ENCODE measurements at places on chromosomes 6 and 20.

- DNase-seq = no peak
These were observed 13.8 kb downstream of the TBPL1 start for GRCh38 chr6:133966654-133967329.

GRCh38 chr6:52377538-52378221 is 15.7 kb downstream of the PAQR8 start:
- no peak for DNase-seq

DNA sequence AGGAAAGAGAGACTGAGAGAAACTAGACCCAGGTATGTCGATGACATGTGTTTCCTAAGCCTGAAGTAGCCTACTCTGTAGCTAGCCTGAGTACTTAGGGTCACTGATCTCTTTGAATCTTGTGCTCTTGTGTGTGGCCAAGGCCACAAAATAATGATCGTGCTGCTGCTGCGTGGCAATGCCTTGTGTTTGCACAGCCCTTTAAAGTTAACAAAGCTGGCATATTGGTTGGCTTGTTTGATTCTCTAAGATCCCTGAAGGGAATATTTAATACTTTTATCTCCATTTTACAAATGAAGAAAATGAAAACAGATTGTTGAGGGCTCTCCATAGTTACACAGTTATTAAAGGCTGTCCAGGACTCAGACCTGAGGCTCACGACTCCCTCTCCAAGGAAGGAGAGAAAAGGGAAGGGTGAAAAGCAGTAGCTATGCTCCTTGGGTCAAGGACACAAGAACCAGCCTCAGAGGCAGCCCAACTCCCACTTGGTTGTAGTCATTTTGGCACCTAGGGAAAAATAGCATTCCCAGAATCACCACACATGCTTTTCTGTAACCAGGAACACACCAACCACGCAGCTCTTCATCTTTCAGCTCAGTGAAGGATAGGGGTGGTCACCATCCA is 130.7 kb downstream of the LRFN2 start:
- no peak for DNase-seq

DNA sequence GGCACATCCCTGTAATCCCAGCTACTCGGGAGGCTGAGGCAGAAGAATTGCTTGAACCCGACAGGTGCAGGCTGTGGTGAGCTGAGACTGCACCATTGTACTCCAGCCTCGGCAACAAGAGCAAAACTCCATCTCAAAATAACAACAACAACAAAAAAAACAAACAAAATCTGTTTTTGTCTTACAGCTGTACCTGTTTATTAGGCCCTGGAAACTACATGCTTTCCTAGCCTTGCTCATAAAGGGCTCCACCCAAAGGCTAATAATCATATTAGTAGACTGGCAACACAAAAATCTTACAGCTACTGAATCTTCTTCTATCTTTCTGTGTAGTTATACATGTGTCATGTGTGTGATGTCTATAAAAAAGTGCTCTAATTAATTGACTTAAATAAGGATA is 503.9 kb upstream of the EYS start:
- no peak for DNase-seq

- DNase-seq = no peak
These were observed 114.7 kb upstream of the PRL start for GRCh38 chr6:22411376-22412105.

- no peak for DNase-seq
These were observed 18.4 kb downstream of the TENT5A start for GRCh38 chr6:81734081-81734480.

DNA sequence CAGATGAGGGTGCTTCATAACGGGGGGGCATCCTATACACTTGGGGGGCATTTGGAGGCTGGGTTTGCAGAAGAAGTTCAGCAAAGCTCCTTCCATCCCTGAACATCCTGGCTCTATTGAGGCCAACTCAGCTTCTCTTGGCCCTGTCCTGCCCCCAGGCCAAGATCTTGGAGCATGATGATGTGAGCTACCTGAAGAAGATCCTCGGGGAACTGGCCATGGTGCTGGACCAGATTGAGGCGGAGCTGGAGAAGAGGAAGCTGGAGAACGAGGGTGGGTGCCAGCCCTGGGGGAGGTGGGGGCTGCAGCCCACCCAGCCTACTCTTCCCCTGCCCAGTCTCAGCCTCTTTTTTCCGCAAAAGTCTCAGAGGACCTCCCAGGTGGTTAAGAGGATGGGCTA is 17.2 kb downstream of the GDAP1L1 start:
- peak; percentile 8 for DNase-seq

DNA sequence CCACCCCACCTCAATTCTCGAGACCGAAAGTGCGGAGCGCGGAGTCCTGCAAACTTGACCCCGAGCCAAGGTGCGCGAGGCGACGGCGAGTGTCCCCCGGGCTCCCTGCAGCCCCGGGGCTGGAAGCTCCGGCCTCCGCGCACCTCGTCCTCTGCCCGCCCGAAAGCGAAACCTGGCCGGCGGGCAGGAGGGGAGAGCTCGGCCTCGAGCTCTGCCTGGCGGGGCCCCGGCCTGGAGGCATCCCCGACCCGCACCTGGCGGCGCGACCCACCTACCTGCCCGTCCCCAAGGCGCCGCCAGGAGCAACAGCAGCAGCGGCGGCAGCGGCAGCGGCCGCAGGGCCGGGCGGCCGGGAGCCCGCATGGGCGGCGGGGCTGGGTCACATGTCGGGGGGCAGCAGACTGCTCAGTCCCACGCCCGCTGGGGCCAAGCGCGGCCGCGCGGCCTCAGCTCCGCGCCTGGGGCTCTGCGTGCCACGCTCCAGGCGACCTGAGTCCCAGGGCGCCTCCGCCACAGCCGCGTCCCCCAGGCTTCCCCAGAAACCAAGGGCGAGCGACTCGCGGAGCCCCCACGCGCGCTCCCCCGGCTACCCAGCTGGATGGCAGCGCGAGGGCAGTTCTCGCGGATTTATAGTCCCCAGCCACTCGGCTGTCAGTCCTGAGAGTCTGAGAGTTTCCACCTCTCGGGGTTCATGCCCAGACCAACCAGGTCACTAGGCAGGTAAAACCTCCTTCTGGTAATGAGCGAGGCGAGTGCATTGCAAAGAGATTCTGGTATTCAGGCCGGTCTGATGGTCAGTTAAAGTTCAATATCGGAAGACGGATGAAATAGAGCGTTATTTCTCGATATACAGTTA is at the start of gene IL20RA:
Gene IL20RA, minus strand, starts transcription at position 600 of the 856 bp plus-strand sequence. Its CDS starts 237 bp downstream, at position 363.
- no peak for DNase-seq

- DNase-seq = no peak
These were observed 28.7 kb downstream of the ISM1 start for GRCh38 chr20:13249798-13250170.

DNA sequence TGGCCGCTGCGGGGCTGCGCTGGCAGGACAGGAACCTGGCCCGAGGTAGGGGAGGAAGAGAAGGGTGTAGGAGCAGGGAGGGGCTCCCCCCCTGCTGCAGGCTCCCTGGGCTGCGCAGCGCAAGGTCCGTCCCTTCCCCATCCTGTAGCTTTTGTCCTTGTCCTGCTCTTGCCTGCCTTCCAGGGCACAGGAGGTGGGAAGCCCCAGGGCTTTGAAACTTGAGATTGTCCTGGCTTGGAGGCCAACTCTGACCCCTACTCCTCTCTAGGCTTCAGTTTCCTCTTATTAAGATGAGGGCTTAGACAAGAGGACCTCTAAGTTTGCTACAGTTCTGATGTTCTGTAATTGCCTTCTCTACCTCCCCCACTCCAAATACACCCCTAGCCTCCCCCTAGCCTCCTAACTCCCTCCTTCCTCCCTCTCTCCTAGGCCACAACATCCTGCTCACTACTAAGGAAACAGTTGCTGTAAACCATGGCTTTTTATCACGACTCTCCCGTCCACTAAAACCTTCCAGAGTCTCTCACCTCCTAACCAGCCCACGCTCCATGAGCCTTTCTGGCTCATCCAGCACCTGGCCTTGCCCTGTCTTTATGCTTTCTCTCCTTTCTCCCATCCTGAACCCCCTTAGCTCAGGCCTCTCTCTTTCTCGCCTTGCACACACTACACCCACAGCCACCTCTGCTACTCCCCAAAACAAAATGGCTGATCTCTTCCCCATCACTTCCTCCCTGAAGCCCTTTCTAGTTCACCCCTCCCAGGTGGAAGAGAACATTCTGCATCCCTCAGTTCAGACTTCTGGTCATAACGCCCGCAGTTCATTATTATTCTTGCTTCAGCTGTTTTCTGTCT is 10.2 kb downstream of the UNC5CL start:
- peak; percentile 38 for DNase-seq

GRCh38 chr6:150633486-150633834 is 33.8 kb downstream of the PLEKHG1 start:
- DNase-seq = peak; percentile 27

DNA sequence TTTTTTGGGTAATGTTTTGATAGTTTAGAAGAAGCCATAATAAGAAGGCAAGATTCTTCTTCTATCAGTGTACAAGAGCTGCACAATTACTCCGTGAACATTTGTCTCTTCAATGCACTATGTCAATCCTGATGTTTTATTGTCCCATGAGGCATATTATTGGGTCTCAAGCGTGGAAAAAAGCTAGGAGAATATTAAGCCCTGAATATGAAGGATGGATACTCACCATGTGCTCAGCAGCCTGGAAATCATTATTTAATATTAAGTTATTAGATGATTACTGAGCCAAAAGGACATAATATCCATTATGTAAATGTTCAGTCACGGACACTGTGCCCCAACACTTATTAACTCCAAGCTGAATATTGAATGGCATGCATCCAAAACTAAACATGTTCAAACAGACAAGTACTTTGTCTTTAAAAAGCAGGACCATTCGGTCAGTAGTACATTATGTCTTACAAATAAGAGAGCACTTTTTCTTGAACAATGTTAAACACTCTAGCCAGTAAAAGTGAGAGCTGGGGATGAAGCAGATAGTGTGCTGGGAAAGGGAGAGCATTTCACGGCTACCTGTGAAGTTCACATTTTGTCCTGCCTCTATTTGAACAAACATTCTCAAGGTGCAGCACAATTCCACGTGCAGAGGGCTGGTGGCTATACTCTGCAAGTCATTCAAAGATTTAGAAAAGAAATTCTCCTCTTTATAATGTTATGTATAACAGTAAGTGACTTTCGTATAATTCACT is 70.6 kb upstream of the CNR1 start:
- DNase-seq = no peak

GRCh38 chr6:158718461-158719046 is 68.7 kb downstream of the SYTL3 start:
- DNase-seq = peak; percentile 47

- DNase-seq = no peak
These were observed 144.3 kb downstream of the CFAP61 start for GRCh38 chr20:20196610-20197009.

DNA sequence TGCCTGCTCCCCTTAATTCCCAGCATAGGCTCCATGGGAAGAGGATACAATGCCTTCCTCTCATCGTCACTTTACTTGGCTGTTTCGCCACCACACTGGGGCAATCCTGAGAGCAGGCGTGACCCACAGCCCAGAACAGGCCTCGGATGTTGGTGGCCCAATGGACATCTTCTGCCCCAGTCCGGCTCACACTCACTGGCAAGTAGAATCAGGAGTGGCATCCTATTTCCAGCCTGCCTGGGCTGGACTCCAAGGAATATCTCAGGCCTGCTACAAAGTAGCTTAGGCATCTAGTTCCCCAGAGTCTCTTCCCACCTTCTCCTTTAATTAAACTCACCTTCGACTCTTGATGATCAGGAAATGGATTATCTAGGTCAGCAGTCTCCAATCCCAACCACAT is 110.5 kb downstream of the LRFN2 start:
- DNase-seq = no peak

DNA sequence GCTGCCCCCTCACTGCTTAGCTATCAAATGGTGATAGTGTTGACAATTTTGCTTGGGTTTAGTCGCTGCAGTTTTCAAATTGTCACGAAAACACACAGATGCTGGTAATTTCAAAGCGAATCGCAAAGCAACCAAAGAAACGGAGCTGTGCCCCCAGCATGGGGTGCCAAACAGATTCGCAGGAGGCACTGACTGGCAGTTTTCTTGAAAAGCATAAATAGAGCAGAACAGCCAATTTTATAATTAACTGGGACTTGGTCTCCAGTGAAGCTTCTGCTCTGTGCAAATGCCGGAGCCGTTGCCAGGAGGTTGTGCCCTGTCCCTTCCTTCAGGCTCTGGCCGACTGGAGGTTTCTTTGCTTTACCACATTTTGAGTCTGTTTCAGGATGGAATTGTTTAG is 18.8 kb downstream of the ARHGAP40 start:
- no peak for DNase-seq

DNA sequence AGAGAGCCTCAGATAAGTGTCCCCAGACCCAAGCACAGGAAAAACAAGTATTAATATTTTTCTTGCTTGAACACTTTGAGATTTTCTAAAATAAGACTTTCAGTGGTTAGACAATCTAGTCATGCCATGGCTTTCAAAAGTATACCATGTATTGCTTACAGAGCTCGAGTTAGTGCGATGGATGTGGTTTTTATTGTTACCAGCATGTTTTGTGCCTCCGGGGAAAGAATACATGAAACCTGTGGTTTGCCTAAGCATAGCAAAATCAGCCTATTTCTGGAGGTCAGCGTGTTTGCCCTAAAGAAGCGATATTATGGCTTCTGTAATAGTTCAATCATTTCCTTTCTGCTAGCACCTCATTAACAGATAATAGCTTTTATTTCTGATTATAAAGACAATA is 21.6 kb downstream of the RIN2 start:
- no peak for DNase-seq

DNA sequence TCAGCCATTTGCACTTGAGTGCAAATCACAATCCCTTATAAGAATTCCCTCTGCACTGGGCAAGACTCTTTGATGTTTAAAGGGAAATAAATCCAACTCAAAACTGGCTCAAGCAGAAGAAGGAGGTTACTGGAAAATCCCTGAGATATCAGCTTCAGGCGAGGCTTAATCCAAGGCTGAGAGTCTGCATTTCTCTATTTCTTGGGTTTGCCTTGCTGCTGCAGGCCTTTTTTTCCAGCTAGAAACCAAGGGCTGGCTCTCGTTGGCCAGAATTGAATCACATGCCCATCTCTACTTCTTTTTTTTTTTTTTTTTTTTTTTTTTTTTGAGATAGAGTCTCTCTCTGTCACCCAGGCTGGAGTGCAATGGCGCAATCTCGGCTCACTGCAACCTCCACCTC is 11.7 kb downstream of the HCK start:
- DNase-seq = no peak

DNA sequence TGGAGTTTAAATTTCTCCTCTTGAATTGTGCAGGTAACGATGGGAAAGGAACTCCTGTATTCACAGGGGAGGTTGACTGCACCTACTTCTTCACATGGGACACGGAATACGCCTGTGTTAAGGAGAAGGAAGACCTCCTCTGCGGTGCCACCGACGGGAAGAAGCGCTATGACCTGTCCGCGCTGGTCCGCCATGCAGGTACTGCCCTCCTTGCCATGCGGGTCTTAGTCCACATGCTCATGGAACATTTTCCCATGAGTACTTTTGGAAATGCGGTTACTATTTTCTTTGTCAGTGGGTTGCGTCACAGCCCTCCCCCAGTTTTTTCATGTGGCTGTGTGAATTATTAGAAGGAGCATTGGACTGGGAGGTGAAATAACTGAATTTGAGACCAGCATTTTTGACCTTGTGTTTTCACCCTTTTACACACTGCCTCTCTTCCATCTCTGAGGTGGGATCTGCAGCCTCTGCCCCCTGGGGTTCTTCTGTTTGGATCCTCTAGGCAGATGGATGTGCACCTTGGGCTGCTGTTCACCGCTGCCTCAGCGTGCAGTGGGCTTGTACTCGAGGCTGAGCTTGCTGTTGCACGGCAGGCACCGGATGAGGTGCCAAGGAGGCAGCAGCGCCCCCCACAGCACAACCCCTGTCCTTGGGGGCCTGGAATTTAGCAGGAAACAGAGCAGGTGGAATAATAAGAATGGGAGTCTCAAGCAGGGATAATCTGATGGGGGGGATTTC is 71.8 kb downstream of the IGF2R start:
- DNase-seq = no peak

Data from hematopoietic multipotent progenitor cell treated with erythropoietin and hydrocortisone succinate and interleukin-3 and kit ligand, for 8 days (in vitro differentiated cells).